AG04449 (cell line): ENCODE measurements at places on chromosomes 7 and 10.

DNA sequence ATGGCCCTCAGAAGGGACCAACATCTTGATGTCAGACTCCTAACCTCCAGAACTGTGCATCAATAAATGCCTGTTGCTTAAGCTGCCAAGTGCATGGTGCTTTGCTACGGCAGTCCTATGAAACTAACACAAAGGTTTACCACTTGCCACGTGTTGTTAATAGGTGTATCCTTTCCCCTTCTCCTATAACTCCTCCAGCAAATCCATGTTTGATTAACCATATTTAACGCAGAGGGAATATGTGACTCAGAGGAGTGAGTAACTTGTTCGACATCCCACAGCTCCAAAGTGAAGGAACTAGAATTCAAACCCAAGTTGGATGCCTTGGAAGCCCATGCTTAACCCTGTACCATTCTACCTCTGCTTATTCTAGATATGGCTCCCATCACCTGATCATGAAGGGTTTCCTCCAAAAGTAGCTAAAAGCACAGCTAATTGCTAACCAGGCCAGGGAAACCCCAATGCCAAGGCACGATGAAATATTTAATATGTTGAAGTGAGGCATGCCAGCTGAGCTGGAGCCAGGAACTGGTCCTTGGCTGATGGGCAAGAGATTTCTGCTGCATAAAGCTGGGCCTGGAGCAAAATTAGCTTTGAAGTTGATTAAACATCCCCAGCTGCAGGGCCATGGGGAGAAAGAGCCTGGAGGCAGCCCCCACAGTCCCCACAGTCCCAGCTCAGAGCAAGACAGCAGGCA lies 131.9 kb downstream of the C10orf90 start:
- DNase-seq: no peak

- DNase-seq: no peak
Measured at GRCh38 chr7:110104243-110104642, 986.7 kb upstream of the LRRN3 start.

GRCh38 chr10:128298587-128298986 lies 172.4 kb upstream of the MKI67 start:
- DNase-seq: no peak

GRCh38 chr10:103724074-103724473 lies 131.3 kb downstream of the SH3PXD2A start:
- DNase-seq: no peak

- no peak for DNase-seq
Measured at GRCh38 chr10:83229991-83230390, 909.3 kb upstream of the GHITM start.

DNA sequence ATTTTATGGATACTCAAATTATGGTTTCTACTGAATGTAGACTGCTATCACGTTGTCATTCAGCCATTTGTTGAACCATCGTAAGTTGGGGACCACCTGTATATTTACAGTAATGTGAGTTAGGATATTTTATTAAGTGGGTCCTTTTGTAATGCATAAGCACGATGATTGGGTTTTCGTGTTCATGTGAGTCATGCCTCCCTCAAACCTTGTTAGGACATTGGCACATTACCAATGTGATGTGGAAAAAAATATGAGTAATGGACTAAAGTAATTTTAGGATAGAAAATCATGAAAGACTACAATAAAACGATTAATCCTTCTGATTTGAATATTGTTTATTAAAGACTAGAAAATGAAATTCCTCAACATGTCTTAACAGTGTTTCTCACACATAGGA lies 8.7 kb downstream of the SMC3 start:
- no peak for DNase-seq
